ENCODE measurements at places on chromosomes 1 and 21.
A peak's percentile ranks its signal among the peaks of the same experiment; 100 is the strongest.

- DNase-seq, result no peak
Observed at GRCh38 chr1:212256369-212256768, 28.8 kb upstream of the PPP2R5A start.

- DNase-seq, result no peak
Observed at GRCh38 chr1:32338637-32339145, 2.7 kb upstream of the MARCKSL1 start.

DNA sequence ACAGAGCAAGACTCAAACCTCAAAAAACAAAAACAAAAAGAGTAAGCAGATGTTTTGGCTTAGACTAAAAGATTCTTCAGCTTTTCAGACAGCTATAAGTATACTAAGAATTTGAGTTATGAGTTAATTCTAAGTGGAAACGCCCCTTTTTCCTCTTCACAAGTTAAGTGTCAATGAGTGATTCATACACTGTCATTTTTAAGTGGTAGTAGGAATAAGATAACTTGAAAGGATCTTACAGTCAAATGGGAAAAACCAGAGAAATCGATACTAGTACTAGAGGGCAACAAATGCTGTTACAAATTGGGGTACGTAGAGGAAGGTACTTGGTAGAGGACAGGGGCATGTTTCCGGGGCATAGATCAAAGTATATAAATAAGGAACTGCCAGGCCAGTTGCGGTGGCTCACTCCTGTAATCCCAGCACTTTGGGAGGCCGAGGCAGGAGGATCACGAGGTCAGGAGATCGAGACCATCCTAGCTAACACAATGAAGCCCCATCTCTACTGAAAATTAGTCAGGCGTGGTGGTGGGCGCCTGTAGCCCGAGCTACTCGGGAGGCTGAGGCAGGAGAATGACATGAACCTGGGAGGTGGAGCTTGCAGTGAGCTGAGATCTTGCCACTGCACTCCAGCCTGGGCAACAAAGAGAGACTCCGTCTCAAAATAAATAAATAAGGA is 7.4 kb downstream of the H3-3A start:
- DNase-seq, result peak; percentile 20

DNA sequence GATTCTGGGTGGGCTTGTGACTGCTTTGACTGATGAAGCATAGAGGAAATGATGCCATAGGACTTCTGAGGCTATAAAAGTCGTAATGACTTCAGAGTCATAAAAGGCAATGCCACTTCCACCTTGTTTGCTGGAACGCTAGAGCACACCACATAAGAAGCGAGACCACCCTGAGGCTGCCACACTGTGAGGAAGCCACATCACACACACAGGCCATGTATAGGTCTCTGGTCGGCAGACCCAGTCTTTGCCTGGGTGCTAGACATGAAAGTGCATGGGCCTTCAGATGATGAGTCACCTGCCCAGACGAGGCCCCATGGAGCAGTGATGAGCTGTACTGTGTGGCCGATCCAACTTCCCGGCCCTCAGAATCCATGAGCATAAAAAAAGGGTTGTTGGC is 14.2 kb upstream of the KANK4 start:
- DNase-seq, result no peak

- no peak for DNase-seq
Observed at GRCh38 chr1:93716163-93716562, 34.5 kb upstream of the BCAR3 start.

DNA sequence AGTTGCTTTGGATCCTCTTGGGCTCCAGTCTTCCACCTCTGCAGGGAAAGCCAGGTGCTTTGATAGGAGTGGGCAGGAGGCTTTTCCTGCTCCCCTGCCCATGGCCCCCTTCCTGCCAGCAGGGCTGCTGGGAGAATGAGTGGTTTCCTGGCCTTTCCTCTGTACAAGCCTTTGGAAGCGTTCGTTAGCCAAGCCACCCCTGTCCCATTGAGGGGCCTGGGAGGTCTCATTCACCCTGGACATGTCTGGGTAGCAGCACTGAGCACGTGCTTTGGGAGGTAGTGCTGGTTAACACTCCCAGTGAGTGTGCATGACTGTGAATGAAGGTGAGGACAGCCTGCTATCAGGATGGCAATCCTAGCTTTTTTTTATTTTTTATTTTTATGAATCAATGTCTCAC is 118.5 kb upstream of the CACNA1E start:
- DNase-seq, result no peak

DNA sequence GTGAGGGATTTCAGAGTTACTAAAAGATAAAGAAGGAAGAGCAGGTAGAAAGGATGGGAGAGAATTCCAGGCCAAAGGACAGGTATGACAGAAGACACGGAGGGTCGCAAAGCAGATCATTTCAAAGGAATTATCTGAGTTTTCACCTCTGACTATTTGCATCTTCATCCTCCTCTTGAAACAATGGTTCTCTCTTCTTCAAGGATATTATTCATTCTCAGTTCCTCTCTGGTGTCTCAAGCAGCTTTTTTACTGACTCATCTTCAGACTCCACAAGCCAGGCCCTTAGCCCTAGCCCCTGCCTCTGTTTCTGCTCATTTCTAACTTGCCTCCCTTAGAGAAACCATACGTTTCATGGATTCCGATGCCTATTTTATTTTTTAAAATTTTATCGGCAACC is 15.0 kb downstream of the DDX59 start:
- no peak for DNase-seq

DNA sequence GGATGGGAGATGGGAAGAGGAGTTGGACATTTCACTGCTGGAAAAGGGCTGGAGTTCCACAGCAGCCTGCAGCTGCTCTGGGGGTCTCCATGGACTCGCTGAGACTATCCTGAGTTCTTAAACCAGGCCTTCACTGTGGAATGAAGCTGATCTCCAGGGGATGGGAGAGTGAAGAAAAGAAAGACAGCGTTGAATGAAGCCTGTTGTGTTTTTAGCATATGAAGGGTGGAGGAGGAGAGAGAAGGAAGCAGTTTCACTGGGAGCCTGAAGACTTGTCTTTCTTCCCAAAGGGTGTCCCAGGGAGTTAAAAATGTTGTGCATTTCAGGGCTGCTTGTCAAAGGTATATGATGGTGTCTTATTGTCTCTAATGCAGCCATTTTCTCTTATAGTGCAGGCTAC is 9.2 kb downstream of the ROR1 start:
- no peak for DNase-seq

- DNase-seq, result no peak
Observed at GRCh38 chr21:46585191-46585953, 19.5 kb downstream of the S100B start.

GRCh38 chr1:33876970-33877650 is 13.2 kb downstream of the HMGB4 start:
- DNase-seq, result no peak

GRCh38 chr1:166908942-166909341 is 32.9 kb upstream of the TADA1 start:
- DNase-seq, result no peak

DNA sequence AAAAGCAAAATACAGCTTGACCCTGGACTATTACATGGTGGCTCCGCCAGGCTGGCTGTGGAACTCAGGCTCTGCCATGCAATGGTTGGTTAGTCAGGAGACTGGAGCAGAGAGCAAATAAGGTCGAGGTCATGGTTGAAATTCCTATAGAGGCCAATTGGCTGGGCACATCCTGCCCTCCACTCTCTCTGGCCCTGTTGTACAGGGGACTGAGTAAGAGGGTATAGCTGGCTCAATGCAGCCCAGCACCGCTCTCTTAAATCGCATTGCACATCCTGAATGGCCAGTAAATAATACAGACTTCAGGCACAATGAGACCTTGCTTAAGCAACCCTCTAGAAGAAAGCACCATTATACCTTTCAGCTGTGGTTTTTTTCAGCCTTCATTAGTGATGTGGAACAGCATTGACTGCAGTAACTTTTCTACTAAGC is 59.3 kb upstream of the PPP2R5A start:
- no peak for DNase-seq

- DNase-seq, result peak; percentile 73
Observed at GRCh38 chr21:36104317-36105300, 30.3 kb upstream of the CBR3 start.

GRCh38 chr1:36486093-36486438 is 3.4 kb upstream of the CSF3R start:
- DNase-seq, result no peak

All from stimulated activated CD4-positive, alpha-beta T cell treated with anti-CD3 and anti-CD28 coated beads, Interleukin-15, amount 100 ng/mL, for 24 hours (primary cell).